ENCODE measurements at places on chromosomes 12 and 14.

DNA sequence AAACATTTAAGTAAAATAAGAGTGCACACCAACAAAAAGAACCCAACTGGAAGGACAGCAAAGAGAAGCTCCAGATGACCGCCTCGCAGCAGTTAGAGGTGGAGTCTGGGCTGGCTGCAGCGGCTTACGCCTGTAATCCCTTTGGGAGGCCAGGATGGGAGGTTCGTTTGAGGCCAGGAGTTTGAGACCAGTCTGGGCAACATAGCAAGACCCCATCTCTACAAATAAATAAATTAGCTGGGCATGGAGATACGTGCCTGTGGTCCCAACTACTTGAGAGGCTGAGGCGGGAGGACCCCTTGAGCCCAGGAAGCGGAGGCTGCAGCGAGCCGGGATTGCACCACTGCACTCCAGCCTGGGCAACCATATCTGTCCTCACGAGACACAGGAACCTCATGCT is 15.2 kb downstream of the LRCOL1 start:
- DNase-seq: no peak

DNA sequence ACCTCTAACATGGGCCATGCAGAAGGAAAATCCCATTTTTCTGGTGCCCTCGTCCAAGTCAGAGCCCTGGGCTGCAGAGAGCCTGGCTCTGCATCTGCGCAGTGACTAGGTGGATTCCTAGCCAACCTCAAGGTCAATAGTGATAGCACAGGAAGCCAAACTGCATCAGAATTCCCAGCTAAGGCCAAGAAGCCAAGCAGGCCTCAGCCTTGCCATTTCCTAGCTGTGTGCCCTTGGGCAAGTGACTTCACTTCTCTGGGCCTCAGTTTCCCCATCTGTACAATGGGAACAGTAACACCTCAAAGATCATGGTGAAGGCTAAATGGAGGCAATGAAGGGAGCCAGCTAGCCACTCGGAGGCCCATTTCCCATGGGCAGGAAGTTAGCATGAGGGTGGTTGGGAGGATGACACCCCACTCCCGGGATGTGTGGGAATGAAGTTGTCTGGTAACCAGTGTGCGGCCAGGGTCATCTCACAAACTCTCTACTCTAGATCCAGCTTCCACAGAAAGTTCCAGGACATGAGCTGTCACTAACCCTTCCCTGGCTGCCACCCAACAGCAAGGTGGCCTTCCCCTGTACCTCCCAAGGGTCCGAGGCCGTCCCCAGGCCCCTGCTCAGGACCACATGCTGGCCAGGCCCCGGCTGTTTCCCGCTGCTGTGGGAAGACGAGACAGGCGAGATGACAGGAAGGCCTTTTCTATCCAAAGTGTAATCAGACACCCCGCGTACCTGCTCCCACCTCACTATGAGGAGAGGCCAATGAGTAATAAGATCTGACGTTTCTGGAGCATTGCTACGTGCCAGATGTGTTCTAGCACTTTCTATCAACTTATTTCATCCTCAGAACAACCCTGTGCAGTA is 125.7 kb downstream of the SCARB1 start:
- no peak for DNase-seq

- DNase-seq: no peak
Measured at GRCh38 chr12:132282031-132282949, 47.1 kb downstream of the GALNT9 start.

DNA sequence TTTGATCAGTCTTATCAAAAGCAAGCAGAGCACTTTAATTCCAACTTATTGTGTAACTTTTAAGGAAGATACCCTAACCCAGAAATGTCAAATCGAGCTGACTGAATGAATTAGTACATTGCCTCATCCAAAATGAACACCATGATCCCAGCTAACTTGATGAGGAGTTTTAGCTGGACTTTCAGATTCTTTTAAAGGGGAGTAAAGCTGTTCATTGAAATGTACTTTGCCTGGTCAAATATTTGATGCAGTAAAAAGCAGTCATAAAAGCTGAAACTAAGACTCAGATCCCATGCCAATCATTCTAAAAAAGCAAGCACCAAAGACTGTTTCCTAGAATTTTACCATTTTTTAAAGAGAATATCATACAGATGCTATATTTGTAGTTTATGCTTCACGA is 114.1 kb downstream of the FSCB start:
- DNase-seq: no peak

- DNase-seq: no peak
Measured at GRCh38 chr14:104893435-104894207, 28.6 kb downstream of the CEP170B start.

- no peak for DNase-seq
Measured at GRCh38 chr12:27387473-27387872, 54.8 kb downstream of the BMAL2 start.

DNA sequence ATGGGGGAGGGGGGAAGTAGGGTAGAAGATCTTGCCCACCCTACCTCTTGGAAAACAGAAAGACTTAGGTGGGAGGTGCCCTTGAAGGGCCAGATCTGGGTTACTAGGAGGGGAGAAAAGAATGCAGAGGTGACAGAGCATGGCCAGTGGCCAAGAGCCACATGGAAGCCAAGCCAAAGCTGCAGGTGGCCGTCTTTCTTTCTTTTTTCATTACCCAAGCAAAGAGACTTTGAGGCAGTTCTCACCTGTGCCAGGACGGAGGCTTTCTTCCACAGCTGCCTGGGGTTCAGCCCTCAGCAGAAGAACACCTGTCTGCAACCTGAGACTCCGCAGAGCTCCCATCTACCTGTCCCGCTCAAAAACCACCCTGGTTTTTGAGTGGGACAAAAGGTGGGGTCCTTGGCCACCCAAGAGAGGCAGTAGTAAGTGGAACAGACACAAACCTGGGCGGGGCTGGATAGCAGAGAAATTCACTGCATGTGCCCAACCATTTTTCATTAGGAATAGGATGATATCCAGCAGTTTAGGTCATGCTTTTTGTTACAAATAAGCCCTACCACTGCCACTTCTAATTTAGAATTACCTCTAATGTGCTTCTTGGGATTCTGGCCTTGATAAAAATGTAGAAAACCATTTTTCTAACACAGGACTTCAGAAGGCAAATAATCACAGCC is 116.5 kb downstream of the DYRK2 start:
- DNase-seq: no peak

GRCh38 chr14:98237939-98238338 is 1034.1 kb downstream of the BCL11B start:
- no peak for DNase-seq
